ENCODE measurements at places on chromosomes 1 and 21.
A peak's percentile ranks its signal among the peaks of the same experiment; 100 is the strongest.

GRCh38 chr1:34378968-34379856, 202.5 kb downstream of the C1orf94 start:
- DNase-seq, result no peak

GRCh38 chr1:113201560-113201959, 128.6 kb downstream of the LRIG2 start:
- no peak for DNase-seq

DNA sequence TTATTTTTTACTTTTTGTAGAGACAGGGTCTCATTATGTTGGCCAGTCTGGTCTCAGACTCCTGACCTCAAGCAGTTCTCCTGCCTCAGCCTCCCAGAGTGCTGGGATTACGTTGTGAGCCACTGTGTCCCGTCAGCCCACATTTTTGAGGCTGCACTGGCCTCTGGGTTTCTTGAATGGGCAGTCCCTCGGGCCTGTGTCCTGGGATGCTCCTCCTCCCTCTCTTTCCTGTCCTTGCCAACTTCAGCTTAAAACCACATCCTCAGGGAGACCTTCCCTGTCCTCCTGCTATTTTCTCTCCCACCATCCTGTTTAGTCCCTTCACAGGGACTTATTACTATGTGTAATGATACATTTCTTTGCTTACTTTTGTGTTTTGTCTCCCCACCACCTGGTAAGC, 31.4 kb upstream of the LYST start:
- DNase-seq, result no peak

DNA sequence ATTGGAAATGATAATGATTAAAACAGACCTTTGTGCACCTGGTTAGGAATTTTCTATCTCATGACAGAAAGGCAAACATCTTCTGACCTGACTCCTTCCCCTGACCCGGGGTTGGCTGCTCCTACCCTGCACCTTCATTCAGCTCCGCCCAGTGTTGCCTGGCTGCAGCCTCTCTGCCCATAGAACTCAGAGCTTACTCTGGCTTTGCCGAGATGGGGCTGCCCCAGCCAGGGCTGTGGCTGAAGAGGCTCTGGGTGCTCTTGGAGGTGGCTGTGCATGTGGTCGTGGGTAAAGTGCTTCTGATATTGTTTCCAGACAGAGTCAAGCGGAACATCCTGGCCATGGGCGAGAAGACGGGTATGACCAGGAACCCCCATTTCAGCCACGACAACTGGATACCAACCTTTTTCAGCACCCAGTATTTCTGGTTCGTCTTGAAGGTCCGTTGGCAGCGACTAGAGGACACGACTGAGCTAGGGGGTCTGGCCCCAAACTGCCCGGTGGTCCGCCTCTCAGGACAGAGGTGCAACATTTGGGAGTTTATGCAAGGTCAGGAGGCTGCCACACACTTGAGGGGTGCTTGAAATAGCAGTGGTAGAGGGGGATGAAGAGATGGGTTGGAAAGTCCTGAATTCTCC, at the start of gene DIO1:
Gene DIO1 (plus strand): TSS at position 189 of the 638 bp plus-strand sequence. CDS start 24 bp downstream, at position 213.
- no peak for DNase-seq

- no peak for DNase-seq
These were observed 3.0 kb upstream of the SUCO start for GRCh38 chr1:172530000-172530399.

- no peak for DNase-seq
These were observed 66.5 kb upstream of the ERRFI1 start for GRCh38 chr1:8092657-8093056.

- no peak for DNase-seq
These were observed 11.0 kb downstream of the IBA57 start for GRCh38 chr1:228176461-228177182.

DNA sequence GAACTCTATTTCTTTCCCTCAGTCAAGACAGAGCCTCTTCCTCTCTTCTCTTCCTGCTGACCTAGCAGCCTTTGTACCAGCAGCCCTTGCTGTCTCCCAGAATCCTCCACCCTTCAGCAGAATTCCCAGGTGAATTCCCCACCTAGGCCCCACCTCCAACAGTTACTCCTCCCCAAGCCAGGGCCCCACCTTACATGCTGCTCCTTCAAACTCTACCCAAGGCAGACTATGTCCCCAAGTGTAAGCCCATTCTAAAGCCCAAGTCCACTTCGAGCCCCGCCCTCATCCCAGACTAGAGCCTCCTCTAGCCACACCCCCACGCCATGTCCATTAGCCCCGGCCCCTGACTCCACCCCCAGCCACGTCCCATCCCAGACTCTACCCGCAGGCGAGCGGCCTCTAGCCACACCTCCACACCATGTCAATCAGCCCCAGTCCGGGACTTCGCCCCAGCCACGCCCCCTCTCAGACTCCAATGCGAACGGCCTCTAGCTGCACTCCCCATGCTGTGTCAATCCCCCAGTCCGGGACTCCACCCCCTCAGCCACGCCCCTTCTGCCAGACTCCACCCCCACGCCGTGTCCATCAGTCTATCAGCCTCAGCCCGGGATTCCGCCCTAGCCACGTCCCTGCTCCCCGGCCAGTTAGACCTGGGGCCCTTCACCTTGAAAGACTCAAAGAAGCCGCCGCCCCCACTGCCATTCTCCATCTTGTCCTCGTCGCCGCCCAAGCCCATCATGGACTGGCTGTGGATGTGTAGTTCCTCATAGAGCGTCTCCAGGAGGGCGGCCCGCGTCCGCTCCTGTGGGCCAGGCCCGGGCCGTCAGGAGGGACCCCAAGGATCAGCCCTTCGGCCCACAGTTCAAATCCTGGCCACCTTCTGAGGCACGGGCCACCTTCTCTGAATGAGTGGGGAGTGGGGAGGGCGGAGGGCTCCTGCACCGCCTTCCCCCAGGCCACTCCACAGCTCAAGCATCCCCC, 61.3 kb downstream of the RAP1GAP start:
- peak; percentile 28 for DNase-seq

GRCh38 chr1:152747831-152748230, 10.0 kb upstream of the KPRP start:
- DNase-seq, result no peak

GRCh38 chr1:153560771-153561465, 4.7 kb downstream of the S100A2 start:
- DNase-seq, result no peak

DNA sequence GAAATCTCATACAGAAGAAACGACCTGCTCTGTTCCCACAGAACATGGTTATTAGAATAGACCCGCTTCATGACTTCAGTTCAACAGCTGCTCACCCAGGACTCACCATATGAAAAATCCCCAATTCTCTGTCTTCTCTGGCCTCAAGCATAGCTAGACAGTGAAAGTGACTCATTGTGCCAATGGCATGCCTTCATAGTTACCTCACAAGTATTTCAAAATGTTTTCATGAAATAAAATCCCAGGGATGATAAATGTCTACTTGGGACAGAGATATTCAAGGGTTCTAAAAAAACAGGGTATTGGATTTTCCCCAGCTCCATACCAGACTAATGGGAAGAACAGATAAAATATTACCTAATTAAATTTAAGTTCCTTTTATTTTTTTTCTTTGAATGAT, 82.3 kb downstream of the NOTCH2 start:
- peak; percentile 4 for DNase-seq

DNA sequence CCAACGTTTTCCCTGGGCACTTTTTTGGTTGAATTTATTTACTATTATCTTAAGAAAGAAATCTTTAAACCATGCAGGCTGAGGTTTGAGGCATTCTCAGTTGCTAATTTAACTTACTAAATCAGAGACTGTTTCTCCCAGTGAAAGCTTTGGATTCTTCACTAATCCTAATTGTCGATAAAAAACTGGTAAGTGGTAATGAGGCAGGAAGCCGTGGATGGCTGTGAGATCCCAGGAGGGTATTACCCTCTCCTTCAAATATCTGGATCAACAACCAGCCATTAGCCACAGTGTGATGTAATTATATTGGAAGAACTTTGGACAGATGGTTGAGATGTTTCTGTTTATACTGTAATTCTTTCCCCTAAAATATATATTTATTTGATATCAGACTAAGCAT, 485.0 kb downstream of the DISC1 start:
- no peak for DNase-seq

DNA sequence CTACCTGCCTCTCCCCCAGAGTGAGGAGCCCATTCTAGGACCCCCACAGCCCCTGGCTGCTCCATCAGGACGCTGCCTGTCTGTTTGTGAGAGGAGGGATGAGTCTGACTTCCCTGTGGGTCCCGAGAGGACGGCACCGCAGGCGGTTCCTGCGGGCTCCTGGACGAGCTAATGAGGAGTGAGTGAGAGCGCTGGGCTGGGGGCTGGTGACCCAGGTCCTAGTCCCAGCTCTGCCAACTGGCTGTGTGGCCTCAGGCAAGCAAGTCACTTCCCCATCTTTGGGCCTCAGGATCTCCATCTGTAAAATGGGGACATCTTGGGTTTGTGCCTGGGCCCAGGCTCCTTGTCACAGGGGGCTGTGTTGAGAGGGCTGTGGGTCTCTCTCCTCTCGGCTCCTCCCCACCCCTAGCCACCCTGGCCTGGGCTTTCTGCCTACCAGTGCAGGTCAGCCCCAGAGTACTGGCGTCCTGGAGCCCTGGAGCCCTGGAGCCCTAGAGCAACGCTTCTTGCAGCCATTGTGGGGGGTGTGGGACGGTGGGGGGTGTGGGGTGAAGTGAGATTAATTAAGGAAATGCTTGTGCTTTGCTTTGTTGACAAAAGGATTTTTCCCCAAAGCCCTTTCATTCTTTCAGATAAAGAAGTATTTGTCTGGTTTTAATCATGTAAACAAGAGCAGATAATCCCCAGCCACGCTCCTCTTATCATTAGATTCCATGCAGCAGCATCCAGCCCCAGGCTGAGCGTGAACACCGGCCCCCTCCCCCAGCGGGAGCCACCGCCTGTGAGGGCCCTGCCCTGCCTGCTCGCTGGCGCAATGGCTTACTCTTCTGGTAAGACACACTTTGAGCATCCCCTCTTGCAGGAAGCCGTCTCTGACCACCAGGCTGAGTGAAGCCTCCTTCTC, 26.8 kb downstream of the SLC1A7 start:
- no peak for DNase-seq

- DNase-seq, result no peak
These were observed 90.8 kb upstream of the CCDC190 start for GRCh38 chr1:162951553-162952315.

GRCh38 chr1:209207126-209207700, 376.3 kb upstream of the CAMK1G start:
- no peak for DNase-seq

DNA sequence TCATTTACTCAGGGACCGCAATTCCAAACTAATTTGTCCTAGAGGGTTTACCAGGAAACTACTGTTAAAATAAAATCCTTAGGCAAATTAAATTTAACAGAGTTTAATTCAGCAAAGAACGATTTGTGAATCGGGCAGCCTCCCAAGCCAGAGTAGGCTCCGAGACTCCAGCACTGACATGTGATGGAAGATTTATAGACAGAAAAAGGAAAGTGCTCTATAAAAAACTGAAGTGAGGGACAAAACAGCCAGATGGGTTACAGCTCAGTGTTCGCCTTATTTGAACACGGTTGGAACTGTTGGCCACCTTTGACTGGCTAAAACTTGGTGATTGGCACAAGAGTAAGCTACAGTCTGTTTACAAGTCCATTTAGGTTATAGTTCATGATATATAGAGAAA, 35.2 kb upstream of the RCSD1 start:
- DNase-seq, result no peak

- no peak for DNase-seq
These were observed 9.9 kb downstream of the SEC16B start for GRCh38 chr1:177959811-177960515.

- DNase-seq, result no peak
These were observed 24.3 kb upstream of the TRIM17 start for GRCh38 chr1:228440761-228441500.

- DNase-seq, result peak; percentile 49
These were observed 42.0 kb downstream of the S1PR1 start for GRCh38 chr1:101278845-101279244.

GRCh38 chr1:17689011-17689410, 66.1 kb upstream of the ACTL8 start:
- DNase-seq, result no peak

DNA sequence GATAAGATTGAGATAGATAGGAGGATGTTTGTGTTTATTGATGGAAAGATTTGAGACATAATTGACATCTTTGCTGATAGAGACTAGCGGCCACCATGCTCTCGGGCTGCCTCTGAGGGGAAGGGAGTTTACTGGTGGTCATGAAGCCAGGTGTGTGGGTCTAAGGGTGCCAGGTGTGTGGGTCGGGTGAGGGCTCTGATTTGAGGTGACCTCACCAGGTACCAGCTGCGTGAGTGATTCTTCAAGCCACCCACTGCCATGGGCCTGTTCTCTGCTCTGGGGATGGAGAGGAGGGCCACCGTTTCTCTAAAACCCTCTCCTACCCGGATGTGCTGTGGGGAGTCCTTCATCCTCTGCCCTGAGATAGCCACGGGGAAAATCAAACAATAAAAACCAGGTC, 3.2 kb downstream of the UBASH3A start:
- no peak for DNase-seq

GRCh38 chr1:54132495-54132894, 20.3 kb downstream of the CDCP2 start:
- no peak for DNase-seq

- DNase-seq, result no peak
These were observed 19.7 kb upstream of the SMPDL3B start for GRCh38 chr1:27915082-27915575.

DNA sequence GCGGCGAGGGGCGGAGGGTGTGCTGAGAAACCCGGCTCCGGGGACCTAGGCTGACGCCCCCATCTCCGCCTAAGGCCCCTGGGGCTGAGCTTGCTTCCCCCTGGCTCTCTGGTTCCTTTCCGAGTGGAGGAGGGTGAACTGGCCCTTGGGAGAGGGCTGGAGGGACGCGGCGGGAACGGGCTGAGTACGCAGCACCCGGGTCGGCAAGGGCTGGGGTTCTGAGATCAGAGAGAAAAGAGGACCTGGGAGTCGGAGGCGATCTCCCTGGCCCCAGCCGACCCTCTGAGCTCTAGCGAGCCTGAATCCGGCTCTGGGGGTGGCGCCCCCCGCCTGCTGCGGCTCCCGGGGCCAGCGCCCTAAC, 270.8 kb downstream of the FOXD2 start:
- DNase-seq, result no peak

DNA sequence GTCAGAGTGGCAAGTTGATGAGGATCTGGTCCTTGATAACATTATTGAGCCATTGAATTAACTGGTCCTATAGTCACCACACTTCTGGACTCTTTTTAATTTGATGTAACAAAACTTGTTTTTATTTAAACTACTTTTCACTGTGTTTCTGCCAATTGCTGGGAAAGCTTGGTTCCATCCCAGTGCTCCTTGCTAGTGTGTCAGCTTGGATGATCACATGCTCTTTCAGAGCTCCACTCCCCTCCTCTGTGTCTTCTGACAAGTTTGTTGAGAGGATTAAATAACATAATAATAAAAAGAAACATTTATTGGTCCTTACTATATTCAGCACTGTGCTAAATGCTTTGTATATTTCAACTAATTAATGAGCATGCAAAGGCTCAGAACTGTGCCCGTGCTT, 448.5 kb upstream of the B3GALT2 start:
- DNase-seq, result no peak

GRCh38 chr1:203451836-203452784, 23.5 kb upstream of the PRELP start:
- DNase-seq, result no peak

DNA sequence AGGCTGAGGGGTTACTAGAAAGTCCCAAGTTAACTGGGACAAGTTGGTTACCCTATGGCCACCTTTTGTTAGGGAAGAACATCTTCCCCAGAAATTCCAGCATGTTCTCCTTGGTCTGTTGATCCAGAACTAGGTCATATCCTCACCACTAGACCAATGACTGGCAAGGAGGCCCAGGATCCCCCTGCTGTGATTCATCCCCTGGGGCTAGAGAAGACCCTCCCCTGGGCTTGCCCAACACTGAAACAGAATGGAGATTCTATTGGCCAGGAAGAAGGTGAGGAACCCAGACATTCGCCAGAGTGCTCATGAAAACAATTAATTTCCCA, 90.1 kb upstream of the SIM2 start:
- no peak for DNase-seq

Data from CD4-positive, alpha-beta T cell treated with Interleukin-12 subunit alpha and Interleukin-12 subunit beta, for 1 hour (primary cell).